D721Med (cell line): ENCODE measurements at places on chromosomes 3 and 15.

DNA sequence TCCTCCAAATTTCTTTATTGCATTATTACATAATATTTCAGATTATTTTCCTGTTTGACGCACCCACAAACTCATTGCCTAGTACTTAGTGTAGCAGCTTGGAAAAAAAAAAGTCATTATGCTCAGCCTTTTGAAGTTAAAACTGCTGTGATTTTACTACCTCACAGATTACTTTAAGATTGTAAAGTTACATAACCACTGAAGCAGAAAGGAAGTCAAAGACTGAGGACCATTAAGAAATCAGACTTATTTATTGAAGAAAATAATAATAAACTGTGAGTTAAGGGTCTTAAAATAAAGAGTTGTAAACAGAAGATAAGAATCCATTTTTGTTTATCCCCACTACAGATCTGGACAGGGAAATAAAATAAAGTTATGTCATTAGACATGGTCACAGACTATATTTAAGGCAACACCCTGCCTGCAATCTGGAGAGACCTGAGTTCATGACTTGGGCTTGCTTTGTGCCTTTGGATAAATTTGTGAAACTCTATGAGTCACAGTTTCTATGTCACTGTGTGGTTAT, 212.1 kb upstream of the ROBO2 start:
- DNase-seq: no peak

DNA sequence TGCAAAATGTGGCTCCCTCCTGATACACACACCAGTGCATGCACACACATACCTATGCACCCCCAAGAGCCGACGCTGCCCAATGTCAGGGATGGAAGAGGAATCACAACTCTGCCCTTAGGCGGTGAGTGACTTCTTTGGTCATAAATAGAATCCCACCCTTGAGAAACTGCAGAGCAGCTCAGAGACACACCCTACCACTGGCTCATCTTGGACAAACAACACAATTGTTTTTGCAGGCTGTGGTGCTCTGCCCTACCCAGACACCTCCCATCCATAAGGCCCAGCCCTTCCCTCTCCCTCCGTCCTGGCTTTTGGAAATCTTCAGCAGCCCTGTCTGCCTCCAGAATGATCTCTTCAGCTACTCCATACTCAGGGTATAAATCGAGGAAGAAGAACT, 73.8 kb upstream of the HRH1 start:
- no peak for DNase-seq

DNA sequence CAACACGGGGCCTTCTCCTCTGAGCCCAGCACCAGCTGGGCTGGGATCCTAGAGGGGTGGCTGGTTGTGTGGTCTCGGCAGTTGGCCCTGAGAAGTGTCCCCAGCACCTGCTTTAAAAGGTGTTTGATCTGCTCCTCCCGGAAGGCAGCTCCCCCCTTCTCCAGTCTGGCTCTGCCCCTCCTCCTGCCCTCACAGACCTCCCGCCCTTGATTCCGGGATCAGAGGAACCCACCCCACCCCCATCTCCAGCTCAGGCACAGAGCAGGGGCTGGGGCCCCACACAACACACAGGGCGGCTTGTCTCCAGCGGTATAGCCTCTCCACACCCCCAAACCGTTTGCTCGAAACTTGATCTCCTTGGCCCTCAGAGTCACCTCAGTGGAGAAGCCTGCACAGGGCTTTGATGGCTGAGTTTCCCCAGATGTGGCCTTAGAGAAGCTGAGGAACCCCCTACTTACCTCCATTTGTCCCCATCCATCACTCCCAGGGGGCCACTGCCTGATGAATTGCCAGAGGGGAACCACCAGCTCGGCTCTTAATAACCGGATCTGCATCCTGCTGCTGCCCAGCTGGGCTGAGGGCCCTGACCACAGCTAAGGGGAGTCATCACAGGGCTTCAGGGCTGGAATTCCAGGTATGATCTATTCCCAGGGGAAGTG, 6.4 kb upstream of the STRA6 start:
- no peak for DNase-seq

GRCh38 chr3:67045711-67046465, 47.8 kb downstream of the KBTBD8 start:
- no peak for DNase-seq

DNA sequence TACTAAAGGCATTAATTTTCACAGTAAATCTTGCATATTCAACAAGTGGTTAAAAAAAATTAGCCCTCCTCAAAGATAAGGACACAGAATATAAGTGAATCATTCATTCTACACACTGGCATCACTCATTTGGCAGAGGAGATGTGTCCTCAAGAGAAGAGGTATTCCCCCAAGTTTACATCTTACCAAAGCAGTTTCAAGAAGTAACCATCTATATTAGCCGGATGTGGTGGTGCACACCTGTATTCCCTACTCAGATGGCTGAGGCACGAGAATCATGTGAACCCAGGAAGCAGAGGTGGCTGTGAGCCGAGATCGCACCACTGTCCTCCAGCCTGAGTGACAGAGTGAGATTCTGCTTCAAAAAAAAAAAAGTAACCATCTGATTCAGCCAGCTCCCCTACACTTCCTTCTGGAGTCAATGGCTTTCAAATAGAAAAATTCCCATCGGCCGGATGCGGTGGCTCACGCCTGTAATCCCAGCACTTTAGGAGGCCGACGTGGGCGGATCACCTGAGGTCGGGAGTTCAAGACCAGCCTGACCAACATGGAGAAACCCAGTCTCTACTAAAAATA, 15.4 kb downstream of the RAF1 start:
- DNase-seq: no peak

GRCh38 chr3:114484919-114485318, 191.1 kb downstream of the TIGIT start:
- no peak for DNase-seq

DNA sequence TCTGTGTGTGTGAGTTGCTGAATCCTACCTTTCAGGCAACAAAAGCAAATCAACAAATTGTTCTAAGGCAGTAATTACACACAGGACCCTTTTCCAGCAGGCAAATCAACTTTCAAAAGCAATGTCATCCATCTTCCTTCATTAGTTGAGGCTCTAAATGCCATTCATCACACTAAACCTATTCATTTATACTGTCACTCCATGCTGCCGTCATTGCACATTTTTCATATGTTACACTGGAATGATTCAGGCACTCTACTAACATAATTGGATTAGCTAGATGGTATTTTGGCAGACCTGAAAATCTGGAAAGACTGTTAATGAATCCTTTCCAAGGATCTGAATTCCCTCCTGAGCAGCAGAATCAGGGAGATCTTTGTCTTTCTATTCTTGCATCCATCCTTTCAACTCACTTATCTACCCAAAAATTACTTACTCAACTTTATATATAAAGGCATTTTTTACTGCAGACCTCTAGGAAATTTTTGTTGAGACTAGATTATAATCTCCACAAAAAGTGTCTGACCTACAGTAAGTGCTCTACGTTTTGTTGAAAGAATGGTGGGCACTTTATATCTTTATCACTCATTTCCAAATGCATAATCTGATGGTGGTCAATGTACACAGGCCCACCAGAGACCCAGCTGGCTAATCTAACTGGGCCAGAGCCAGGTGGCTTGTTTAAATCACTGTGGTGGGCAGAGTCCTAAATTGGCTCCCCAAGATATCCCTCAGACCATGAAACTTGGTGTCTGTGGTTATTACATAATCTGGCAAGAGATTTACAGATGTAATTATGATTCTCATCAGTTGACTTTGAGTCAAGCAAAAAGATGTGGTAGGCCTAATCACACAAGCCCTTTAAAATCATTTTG, 25.0 kb downstream of the MIX23 start:
- no peak for DNase-seq
